ENCODE measurements at places on chromosomes 7 and 10. TPM values are rescaled to one million over a fixed set of nuclear protein-coding genes. Genes with fewer than 3 reads are reported as not detected.

- DNase-seq: no peak
Measured at GRCh38 chr7:155215576-155216325, 81.9 kb upstream of the INSIG1 start.

- DNase-seq: no peak
Measured at GRCh38 chr10:117300671-117301070, 59.8 kb downstream of the SLC18A2 start.

GRCh38 chr10:16049782-16050181, 189.5 kb upstream of the MINDY3 start:
- DNase-seq: no peak

The ADIRF gene
- 48.4 TPM for total RNA-seq

The COL13A1 gene
- 6.0 TPM for total RNA-seq

The LANCL2 gene
- total RNA-seq: 27.3 TPM

The ZNF804B gene
- not detected for total RNA-seq
